Inflammatory macrophage (primary cell): ENCODE measurements at places on chromosomes 5 and 9.

DNA sequence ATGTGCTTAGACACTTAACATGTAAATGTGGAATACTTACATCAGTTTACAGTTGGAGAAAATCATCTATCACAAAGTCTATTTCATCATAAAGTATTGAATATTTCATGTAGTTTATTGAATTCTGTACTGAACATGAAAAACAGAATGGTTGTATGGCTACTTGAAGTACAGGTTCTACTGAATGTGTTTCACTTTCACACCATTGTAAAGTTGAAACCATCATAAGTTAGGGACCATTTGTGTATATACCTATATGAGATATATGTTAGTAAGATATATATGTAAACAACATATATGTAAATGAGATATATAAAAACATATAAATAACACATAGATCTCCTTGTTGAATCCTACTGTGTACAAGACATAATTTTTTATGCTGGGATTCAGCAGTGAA lies 63.0 kb upstream of the TAF11L2 start:
- DNase-seq = no peak

GRCh38 chr5:56961746-56962145 lies 9.8 kb upstream of the MIER3 start:
- no peak for DNase-seq

DNA sequence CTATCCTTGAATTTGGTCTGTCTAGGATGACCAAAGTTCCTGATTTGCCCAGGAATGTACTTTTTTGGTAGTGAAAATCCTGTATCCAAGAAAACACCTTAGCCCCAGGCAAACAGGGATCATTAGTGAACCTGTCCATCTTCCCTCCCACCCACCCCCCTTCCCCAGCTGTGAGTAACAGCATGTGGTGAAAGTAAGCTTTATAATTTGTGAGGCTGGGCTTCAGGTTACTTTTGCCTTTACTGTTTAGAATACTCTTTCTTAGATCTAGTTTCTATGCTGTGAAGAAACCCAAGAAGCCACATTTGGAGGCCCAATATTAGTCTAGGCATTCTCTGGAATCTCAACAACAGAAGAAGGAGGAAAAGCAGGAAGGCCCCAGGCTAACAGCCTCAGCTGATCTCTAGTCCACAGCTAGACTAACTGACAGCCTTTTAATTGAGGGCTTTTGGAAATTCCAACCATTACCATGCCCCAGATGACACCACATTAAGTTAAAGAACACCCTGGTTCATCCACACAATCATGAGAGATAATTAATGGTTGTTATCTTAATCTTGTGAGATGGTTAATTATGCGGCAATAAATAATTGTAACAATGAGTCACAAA lies 703.0 kb upstream of the NUDT12 start:
- no peak for DNase-seq

- peak; percentile 49 for DNase-seq
Measured at GRCh38 chr9:81575956-81576355, 113.4 kb downstream of the TLE1 start.

DNA sequence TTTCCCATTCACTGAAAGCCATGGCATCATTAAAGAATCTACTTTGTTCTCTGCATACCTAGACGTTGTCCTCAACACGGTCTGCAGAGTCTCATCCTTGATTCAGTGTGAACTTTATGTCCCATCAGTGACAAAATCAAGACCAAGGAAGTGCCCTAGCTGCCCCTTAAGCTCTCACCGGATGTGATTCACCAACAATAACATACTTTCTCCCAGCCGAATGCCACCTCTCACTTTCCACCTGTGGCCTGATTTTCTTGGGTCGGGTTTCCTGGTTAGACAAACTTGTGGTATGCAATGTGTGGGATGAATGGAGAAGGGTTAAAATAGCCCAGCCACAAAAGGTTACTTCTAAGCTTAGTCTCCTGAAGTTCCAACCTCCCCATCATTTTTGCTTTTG lies 145.3 kb upstream of the PAPPA start:
- no peak for DNase-seq

DNA sequence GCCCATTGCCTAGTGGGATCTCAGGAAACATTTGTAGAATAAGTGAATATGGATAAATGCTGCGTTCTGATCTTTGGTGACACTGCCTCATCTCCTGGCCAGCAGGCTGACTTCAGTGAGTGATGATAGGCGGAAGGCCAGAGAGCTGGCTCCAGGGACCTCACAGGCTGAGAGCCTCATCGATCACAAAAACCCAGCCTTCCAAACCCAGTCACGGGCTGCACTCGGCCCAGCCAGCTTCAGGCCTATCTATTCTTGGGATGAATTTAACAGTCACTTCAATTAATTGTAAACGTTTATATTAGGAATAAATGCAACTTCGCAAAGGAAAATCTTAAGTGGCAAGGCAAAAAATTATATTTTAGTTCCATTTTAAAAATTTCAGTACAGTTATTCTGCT lies 201.6 kb downstream of the IRX2 start:
- no peak for DNase-seq

GRCh38 chr5:424301-425110 lies 18.5 kb upstream of the EXOC3 start:
- DNase-seq = peak; percentile 90

DNA sequence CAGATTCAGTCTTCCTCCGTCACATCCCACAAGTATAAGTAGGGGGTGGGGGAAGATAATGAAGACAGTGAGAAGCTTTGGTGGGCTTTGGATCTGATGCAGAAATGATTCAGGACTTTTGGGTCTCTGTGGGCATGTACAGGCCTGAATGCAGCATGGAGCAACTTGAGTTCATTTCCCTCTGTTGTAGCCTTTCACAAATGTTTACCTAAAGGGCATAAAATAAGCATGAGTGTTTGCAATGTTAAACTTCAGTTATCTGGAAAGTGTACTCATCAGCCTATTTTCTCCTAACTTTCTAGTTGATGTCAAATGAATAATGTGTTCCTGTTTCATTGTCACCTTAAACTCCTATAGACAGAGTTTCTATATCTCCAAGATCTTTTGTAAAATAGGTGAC lies 39.3 kb downstream of the GARNL3 start:
- DNase-seq = no peak

GRCh38 chr9:21053851-21054250 lies 22.4 kb upstream of the HACD4 start:
- DNase-seq = no peak

- DNase-seq = no peak
Measured at GRCh38 chr9:97633859-97634490, 354 bp downstream of the NCBP1 start.

GRCh38 chr9:129909851-129910250 lies 74.6 kb downstream of the USP20 start:
- DNase-seq = no peak

DNA sequence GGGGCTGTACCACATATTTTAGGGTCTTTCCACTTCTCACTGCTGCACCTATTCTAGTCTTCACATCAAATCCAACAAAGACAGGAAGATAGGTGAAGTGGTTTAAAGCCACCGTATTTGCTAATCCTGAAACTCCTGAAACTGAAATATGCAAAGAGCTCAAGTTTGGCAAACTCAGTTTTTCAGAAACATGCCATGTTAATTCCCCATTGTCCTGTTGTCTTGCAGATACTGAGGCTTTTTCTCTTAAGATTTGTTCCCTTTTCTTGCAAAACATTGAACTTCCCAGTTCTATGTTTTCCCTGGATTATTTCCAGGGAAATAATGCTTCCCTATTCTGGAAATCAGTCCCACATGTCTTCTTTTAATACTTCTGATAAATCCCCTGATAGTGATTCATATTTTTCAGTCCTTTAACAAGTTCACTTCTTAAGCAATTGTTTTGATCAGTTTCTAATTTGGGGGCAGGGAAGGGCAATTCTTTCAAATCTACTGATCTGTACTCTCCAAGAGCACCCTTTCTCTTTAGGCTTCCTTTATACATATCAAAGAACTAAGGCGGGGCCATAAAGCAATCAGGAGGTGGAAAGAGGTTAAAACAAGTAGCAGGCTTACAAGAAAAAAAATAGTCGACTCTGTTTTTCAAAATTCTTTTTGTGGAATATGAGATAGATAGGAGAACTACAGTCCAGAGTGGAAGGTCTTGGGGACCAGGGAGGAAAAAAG lies 648.5 kb downstream of the BNC2 start:
- DNase-seq = no peak

DNA sequence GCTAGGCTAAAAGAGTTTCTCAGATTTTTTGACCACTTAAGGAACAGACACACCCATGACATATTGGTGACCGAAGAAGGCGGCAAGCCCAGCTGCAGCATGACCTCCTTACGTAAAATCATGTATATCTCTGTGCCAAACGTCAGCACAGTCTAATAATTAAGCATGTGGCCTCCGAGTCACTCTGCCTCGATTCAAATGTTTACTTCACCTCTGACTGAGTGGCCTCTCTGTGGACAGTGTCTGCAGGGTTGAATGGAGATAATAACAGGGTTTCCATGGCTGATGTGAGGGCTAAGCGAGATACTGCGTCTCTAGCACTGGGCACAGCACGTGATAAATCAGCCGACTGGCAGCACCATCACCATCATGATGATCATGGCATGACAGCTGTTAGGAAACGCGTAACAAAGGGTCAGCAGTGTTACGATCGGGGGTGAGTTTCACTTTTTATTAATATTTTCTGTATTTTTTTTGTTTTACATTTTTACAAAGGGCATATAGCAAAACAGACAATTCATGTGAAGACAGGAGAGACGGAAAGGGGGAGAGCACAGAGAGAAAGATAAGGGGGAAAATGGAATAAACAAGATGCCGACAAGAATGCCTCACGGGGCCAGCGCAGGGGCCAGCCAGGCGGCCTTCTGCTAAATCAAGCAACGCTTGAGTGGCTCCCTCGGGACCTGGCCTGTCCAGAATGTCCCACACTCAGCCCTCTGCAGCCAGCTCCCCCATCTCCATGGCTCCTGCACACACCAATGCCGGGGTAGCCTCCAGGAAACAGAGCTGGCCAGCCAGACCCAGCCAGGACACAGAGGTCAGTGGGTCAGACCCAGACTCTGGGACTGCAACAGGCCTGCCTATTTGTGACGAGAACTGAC lies 60.3 kb downstream of the ADAMTS2 start:
- DNase-seq = no peak

- peak; percentile 1 for DNase-seq
Measured at GRCh38 chr5:31186672-31187267, 6.7 kb upstream of the CDH6 start.

GRCh38 chr5:79512471-79513307 lies 1.2 kb downstream of the HOMER1 start:
- no peak for DNase-seq

- DNase-seq = no peak
Measured at GRCh38 chr5:1317921-1318565, 23.2 kb upstream of the TERT start.

- no peak for DNase-seq
Measured at GRCh38 chr9:12091865-12092527, 601.2 kb upstream of the TYRP1 start.

- DNase-seq = no peak
Measured at GRCh38 chr5:134456825-134457224, 45.1 kb upstream of the CDKN2AIPNL start.

GRCh38 chr9:134870746-134871662 lies 9.6 kb upstream of the FCN2 start:
- no peak for DNase-seq

DNA sequence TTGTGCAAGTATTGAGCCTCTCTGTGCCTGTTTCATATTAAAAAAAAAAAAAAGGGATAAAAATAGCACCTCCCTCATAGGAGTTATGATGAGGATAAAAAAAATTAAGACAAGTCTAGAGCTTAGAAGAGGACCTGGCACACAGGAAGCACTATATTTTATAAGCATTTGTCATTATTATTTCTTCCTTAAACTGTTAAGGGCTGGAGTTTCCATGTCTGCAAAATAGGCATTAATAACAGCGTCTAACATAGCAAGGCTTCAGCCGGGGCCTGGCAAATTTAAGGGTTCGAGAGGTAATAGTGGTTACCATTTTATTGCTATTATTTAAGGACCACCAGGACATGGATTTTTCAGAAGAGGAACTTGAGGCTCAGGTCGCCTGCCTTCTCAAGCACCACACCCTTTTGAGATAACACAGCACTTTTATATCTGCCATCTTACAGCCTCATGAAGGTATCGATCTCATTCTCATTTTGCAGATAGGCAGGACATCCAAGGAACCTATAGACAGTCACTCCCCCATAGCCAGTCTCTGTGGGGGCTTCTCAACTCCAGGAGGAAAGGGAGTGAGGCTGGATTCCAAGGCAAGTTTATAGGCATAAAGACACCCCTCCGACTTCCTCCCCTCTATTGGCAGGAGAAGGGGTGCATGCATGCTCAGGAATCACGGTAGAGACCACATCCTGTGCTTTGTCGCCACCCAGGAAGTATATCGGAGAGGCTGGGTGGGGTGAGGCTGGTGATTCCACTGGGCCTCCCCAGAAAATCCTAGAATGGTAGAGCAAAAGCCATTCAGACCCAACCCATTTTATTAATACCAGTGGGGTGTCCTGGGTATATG lies 2.4 kb downstream of the ANXA6 start:
- no peak for DNase-seq

GRCh38 chr9:20823051-20823450 lies 139.0 kb downstream of the FOCAD start:
- no peak for DNase-seq

- DNase-seq = no peak
Measured at GRCh38 chr5:68557162-68557936, 341.8 kb downstream of the PIK3R1 start.

- DNase-seq = no peak
Measured at GRCh38 chr5:69011910-69012309, 81.9 kb upstream of the SLC30A5 start.

- DNase-seq = no peak
Measured at GRCh38 chr5:10278658-10279279, 28.7 kb downstream of the CCT5 start.

GRCh38 chr9:75146229-75146628 lies 57.9 kb downstream of the OSTF1 start:
- no peak for DNase-seq

DNA sequence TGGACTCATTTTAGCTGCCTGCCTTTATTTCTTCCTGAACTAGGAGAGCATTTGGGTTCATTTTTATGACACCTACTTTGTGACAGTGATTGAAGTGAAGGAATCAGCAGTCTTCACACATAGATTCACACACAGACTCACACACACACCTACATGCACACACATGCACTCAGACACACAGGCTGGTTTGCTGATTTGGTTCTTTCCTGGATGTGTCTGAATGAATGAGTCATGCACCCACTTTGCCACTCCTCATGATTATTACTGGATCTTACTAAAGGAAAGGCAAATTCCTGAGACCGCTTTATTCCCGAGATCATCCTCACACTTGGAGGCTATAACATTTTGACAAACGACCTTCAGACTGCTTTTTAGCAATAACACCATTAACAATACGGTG lies 529.5 kb downstream of the AGTPBP1 start:
- no peak for DNase-seq

DNA sequence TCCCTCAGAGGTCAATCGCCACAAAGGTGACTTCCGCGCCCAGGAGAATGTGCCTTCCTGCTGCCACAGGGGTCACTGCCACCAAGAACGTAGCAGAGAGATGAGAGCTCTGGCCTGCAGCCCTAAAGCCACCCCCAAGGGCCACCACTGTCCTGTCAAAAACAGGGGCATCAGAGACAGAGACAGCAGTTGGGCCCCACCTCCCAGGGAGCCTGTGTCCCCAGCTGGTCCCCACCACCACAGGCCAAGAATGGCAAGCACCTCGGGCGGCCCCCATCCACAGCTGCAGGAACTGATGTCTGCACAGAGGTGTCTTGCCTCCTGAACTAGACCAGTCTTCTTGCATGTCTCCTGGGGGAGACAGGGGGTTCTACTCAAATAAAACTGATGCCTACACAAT lies 5.8 kb downstream of the SPATA31E1 start:
- no peak for DNase-seq
